ENCODE measurements at places on chromosomes 4 and X.

DNA sequence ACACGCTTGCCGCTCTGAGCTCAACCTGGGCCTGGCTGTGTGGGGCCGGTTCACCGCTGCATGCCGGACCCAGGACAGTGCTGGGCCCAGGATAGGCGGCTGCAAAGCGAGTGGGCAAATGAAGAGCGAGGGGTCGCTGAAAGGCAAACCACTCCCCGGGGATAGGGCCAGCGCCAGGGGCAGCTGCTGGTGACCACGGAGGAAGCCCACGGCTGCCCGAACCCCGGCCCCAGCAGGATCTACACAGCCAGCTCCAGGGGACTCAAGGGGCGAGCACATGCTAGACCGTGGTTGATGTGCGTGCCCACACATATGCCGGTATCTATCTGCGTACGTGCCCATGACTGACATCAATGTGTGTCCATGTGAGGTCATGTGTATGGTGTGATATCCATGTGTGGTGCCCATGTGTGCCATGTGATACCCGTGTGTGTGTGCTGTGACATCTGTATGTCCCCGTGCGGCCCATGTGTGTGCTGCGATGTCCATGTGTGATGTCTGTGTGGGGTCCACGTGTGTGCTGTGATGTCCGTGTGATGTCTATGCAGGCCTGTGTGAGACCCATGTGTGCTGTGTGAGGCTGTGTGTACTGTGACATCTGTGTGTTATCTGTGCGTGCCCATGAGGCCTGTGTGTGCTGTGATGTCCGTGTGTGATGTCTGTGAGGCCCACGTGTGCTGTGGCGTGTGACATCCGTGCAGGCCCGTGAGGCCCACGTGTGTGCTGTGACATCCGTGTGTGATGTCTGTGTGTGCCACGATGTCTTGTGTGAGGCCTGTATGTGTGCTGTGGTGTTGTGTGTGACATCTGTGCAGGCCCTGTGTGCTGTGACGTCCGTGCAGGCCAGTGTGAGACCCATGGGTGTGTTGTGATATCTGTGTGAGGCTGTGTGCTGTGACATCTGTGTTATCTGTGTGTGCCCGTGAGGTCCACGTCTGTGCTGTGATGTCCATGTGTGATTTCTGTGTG lies 24.8 kb downstream of the CTBP1 start:
- DNase-seq, result no peak

GRCh38 chr4:138611017-138611416 lies 368.9 kb upstream of the SLC7A11 start:
- DNase-seq, result no peak

DNA sequence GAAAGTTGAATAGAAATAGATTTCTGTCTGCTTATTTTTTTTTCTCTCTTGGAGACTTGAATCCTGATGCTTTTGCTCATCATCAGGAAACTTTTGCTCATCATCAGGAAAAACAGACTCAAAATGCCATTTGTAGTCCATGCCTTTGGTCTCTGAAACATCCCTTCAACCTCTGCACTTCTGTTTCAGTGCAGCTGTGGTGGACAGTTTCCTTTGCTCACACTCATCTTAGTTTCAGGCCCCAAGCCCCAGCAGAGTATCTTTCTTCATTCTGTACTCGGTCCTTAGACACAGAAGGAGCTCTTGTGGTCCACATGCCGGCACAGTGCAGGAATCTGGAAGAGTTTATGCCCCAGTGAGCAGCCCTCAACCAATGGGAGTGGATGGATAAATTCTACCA lies 337.9 kb downstream of the PPP3CA start:
- no peak for DNase-seq

DNA sequence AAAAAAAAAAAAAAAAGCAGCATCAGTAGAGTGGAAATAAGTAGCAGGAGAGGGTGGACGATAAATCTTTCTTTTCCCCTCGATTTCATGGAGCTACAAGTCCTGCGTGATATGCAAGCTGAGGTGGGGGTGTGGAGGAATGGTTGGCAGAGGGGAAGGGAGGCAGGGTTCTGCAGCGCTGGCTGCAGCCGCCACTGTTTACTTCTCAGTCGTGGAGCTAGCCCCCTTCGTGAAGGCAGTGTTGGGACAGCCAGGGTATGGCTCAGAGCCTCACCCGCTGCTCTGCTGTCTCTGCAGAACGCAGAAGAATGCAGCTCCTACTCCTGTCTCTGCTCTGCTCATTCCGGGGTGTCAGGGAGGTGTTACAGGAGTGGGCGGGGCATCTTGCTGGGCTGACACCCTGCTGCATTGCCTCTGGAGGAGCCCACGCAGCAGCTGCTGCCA lies 140.6 kb downstream of the GPM6A start:
- peak; percentile 6 for DNase-seq

DNA sequence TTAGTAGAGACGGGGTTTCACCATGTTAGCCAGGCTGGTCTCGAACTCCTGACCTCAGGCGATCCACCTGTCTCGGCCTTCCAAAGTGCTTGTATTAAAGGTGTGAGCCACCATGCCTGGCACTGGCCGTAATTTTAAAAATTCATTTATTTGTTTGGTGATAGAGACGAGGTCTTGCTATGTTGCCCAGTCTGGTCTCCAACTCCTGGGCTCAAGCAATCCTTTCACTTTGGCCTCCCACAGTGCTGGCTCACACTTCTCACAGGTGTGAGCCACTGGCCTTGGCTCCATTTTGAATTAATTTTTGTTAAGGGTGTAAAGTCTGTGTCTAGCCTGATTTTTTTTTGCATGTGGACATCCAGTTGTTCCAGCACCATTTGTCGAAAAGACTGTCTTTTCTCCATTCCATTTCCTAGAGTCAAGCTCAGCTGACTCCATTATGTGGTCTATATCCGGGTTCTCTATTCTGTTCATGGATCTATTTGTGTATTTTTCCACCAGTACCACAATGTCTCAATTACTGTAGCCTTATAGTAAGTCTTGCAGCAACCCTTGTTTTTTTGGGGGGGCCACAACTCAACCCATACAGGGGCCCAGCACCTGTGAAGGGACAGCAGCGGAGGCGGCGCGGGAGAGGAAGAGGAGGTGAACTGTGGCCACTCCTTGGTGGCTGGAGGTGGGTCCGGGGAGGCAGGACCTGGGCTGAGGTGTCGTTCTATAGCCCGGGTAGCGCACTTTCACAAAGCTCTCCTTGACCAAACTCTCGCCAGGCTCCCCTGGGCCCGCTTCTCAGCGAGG lies 1.5 kb upstream of the NSD2 start:
- DNase-seq, result no peak

DNA sequence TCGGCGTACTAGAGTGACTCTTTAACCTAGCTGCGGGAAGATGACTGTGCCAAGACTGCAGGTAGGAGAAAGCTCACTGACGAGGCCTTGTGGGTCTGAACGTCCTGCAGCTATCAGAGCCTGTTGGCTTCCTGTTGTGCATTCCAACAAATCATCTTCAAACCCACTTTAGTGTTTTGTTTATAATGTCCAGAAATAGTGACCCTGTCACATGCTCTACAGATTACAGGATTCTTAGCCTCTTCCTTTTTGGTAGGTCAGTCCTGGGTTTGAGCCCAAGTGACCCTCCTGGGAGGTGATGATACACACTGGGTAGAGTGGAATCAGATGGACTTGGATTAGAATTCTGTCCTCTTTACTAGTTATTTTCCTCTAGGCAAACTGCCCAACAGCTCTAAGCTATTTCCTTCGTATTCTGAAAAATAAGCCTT lies 33.2 kb downstream of the HTT start:
- no peak for DNase-seq

- no peak for DNase-seq
These were observed 154.6 kb downstream of the EVC2 start for GRCh38 chr4:5553801-5554200.

GRCh38 chrX:134633832-134634231 lies 24.4 kb downstream of the PLAC1 start:
- DNase-seq, result no peak

All from amygdala (tissue), 56 donors.